Hematopoietic multipotent progenitor cell treated with erythropoietin and hydrocortisone succinate and interleukin-3 and kit ligand, for 15 days (in vitro differentiated cells): ENCODE measurements at places on chromosomes 11 and 22.

GRCh38 chr11:97943493-97943892, 1077.3 kb upstream of the CNTN5 start:
- DNase-seq: no peak

DNA sequence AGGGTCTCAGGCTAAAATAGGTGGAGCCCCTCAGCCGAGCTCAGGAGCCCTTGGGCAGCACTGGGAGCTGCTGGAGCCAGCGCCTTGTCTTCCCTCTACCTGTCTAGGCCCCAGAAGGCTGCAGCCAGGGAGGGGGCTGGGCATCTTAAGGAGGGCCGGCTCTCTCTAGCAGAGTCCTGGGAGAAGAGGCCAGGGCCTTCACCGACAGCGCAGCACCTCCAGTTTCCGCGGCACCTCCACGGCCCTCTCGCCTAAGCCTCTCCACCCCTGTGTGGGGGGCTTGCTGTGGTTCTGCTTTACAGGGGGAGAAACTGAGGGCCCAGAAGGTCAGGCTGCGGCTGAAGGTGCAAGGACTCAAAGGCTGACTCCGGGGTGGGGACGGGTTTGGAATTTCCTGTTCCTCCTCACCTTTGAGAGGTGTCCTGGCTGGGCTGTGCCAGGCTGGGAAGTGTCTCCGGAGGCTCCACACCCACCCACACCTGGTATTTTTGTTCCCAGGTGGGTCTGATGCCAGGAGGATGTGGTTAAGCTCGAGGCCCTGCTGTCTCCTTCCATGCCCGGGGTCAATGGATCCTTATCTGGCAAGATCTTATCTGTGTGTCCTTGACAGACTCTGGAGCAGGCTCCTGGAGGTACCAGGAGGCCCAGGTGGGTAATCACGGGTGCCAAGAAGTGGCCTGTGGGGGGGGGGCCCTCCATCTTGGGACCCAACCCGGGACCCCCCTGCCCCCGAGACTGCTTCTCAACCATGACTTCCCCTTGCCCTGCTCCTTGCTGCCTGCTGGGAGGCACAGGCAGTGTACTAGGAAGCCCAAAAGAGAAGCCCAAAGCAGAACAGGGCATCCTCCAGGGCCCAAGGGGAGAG, 95.3 kb upstream of the FGF3 start:
- no peak for DNase-seq

GRCh38 chr11:66136752-66137123, 66.7 kb downstream of the PACS1 start:
- no peak for DNase-seq

DNA sequence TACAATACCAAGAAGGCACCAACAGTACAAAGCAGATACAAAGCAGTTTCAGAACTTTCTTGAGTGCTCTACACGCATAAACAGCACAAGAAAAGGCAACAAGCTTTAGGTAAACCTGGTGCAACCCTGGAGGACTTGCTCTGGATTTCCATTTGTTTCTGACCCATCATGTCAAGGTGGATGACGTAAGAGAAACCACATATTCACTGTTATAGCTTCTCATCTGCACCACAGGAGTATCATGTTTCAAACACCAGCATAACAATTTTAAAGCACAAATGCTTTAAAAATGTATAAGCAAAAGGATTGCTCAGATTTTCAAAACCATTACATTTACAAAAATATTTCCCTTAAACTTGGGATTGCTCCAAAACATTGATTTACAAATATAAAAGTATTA, 25.0 kb upstream of the YPEL1 start:
- DNase-seq: no peak

DNA sequence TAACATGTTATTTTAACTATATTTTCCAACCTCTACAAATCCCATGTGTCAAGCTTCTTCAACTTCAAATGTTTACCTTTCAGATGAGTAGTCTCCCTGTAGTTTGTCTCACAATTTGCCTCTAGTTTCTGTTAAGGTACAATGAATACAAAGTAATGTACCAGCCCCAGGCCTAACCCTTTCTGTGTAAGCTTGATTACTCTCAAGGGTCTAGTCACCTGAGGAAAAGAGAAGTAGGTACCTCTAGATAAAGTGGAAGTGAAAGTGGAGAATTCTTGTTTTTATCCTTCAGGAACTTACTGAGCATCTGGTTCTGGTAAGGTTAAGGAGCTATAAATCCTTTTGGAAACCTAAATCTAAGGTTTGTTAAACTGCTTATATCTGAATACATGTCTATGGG, at the start of gene OR51A7:
Gene OR51A7, plus strand, starts transcription at position 300 of the 400 bp plus-strand sequence. CDS start 3,587 bp downstream, outside the sequence.
- no peak for DNase-seq

- DNase-seq: peak; percentile 27
Measured at GRCh38 chr22:36976606-36977005, 42.6 kb downstream of the TST start.

GRCh38 chr11:62923601-62924411, 2.6 kb upstream of the CHRM1 start:
- DNase-seq: no peak

GRCh38 chr22:25362215-25362882, 142.9 kb downstream of the CRYBB2 start:
- DNase-seq: peak; percentile 62

GRCh38 chr11:98734686-98735085, 286.1 kb upstream of the CNTN5 start:
- DNase-seq: no peak

- DNase-seq: peak; percentile 87
Measured at GRCh38 chr22:37745548-37746365, 48.9 kb downstream of the TRIOBP start.

DNA sequence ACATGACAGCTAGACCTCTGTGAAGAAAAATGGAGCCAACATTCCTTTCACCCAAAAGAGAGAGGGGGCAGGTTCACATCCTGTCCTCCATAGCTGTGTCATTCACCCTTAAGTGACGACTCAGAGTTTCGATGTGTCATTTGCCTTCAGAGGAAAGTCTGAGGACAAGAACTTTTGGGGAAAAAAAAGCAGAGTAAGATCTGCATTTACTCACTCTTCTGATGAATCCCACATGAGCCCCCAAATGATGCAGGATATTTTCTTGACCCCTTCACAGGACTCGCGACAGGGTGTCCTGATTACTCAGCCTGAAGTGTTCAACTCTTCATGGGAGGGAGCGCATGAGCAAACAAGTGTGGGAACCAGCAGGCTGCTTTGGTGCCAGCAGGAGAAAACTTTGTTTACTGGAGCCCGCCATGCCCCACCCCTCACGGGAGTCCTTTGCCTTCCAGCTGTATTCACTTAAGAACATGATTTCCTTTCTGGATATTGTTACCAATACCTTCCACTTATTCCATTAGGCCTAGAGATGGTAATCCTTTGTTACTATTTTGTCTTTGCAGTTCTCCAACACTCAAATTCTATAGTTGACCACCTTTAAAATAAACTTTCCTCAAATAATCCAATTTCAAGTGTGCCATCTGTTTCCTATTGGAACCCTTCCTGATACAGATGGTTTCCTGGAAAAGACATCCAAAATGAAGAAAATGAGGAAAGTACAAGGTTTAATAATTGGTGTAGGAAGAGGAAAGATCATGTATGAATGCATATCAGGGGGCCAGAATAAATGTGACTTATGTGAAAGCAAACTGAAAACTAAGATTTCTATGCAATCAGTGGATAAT, 729.8 kb downstream of the FAM181B start:
- DNase-seq: no peak

GRCh38 chr11:17991783-17992433, 20.9 kb downstream of the SERGEF start:
- peak; percentile 70 for DNase-seq

DNA sequence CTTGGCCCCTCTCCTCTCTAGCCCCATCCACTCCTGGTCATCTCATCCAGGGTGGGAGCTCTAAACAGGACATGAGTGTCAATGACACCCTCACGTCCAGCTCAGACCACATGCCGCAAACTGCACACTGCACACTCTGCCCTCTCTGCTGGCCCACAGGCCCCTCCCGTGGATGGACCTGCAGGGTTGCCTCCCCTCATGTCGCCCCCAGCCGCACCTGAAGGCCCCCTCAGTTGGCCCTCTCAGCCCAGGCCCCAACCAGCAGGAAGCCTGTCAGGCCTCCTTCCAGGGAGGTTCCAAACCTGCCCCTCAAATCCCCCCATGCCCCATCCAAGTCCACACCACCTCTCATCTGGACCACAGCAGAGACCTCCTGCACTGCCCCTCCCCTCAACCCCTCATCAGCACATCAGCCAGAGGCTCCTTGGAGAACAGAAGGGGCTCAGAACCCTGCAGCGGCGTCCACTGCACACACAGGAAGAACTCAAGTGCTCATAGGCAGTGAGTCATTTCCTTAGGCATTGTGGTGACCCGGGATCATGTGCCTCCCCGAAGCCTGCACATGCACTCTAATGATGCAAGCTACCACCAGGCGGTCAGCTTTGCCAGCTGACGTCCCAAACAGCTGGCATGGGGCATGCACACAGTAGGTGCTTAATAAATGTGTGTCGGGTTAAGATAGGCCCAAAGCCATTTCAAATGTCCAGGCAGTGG, 12.9 kb upstream of the CDKN1C start:
- DNase-seq: no peak

GRCh38 chr11:66421492-66422205, 814 bp downstream of the NPAS4 start:
- peak; percentile 59 for DNase-seq

DNA sequence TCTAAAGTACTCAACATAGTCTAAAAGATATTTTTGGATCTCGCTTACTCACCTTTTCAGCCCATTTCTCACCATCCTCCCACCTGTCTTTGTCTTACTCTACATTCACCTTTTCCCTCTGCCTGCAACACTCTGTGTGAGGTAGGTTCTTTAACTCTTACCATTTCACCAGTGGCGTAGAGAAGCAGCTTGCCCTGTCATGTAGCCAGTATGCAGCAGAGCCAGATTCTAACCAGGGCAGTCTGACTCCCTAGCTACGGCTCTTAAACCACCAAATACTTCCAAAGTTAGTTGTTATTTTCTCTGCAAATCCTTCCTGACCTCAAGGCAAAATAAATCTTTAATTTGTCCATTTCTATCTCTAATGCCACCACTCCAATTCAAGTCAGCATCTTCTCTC, 7.5 kb downstream of the ALG8 start:
- no peak for DNase-seq

GRCh38 chr11:70662691-70663098, 264.4 kb downstream of the CTTN start:
- no peak for DNase-seq

- no peak for DNase-seq
Measured at GRCh38 chr11:125724125-125724524, 22.0 kb upstream of the PATE1 start.

GRCh38 chr11:45985212-45985611, 62.8 kb downstream of the LARGE2 start:
- DNase-seq: no peak

DNA sequence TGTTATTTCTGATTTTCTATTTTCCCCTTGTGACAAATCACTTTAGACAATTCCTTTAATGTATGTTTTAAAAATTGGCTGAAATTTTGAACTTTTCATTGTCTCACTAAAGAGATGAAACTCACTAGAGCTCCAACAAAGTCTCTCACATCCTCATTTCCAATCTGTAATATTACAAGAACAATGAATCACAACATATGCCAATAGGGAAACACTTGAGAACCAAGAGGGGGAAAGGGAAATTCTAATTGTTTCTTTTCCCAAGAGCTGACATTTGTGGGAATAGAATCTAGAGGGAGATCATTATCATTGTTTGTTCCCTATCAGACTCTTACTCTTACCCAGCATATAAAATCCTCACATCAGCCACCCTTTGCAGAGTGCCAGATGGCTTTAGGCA, 28.2 kb downstream of the OR10D3 start:
- DNase-seq: no peak

DNA sequence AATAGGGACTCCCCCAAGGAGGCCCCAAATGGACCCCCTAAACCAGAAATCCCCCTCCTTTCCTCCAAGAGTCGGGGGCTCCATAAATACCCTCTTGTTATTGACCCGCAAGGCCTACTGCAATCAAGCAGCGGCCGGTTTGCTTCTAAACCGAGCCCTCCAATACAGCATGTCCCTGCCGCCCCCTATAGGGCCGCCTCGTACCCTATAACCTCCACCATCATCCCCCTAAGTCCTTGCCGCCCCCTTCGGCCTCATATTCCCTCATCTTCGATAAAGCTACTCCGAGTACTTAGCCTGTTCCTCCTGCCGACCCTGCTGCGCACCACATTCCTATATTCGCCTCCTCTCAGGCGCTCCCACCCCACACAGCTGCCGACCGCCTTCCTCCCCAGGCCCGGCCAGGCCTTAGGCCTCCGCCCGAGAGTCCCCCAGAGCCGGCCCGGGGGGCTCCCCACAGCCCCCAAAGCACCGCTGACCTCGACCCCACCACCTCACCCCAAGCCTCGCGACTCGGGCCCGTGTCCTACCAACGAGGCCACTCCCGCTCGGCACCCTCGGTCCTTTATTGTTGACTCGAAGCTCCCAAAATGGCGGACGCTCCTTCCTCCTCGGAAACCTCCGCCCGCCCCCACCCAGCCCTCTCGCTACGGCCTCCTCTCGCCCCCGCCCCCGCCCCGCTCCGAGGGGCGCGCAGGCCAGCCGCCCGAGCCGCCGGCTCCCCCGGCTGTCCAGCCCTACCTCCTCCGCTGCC, 430 bp downstream of the DDX6 start:
- DNase-seq: peak; percentile 65

- no peak for DNase-seq
Measured at GRCh38 chr22:41563051-41563711, 2.4 kb downstream of the CSDC2 start.

GRCh38 chr11:2701898-2702434, 2.2 kb upstream of the KCNQ1OT1 start:
- DNase-seq: no peak

DNA sequence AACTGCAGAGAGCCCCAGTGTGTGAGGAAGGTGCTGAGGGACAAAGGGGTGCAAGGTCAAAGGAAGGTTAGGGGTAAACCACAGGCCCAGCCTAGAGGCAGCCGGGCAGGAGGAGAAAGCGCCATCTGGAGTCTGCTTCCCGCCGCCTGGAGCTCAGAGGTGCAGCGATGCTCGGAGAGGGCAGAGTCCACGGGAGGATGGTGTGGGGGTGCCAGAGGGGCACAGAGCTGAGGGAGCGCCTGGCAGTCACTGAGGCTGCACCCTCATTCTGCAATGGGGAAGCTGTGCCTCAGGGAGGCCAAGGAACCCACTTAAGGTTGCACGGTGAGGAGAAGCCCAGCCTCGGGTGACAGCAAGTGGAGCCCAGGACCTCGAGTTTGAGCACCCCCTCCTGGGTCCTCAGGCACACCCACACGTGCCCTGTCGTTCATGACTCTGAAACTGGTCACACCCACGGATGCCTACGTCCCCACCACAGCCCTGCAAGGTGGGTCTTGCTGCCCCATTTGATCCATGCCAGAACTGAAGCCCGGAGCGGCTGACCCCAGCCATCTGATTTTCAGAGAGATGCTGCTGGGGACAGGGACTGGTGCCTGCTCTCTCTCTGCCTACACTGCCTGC, 1.6 kb downstream of the IL2RB start:
- DNase-seq: no peak
